ENCODE measurements at places on chromosomes 12 and 14.

GRCh38 chr14:58272588-58273372, 25.6 kb upstream of the ARID4A start:
- DNase-seq: no peak

DNA sequence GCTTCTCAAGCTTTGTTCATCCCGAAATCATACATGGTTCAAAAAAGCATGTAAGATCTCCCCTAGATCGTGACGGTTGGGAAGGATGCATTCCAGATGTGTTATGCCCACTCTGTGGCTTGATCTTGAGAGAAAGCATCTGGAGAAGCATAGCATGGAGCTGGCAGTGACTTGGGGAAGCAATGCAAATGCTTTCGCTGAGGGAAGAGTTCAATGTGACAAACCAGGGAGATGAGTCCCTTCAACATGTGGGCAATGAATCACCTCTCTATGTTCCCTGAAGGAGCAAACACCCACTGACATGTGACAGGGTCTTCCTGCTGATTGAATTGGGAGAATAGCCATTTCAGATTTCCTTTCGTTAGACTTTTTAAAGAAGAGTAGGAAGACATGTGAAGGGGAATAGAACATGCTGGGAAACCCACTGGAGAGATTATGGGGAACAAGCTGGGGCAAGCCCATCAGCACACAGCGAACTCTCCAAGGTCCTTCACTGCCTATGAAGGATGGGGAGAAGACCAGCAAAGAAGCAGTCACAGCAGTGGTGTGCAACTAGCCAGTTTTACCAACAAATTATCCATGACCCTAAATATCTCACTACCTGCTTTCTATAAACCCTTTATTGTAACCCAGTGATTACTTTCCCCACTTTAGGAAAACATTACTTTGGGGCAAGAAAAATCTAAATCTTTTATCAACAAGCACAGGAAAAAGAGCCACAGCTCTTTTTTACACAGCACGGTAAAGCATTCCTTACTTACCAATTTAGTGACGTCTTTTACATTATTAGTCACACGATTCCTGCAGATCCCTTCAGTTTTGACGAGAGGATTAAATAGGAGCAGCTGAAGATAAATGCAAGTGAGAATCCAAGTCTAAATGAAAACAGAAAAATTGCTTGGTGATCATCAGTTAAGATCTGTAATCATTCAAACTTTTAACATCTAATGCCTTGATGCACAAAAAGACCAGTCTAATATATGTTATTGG, 35.0 kb downstream of the KITLG start:
- no peak for DNase-seq

DNA sequence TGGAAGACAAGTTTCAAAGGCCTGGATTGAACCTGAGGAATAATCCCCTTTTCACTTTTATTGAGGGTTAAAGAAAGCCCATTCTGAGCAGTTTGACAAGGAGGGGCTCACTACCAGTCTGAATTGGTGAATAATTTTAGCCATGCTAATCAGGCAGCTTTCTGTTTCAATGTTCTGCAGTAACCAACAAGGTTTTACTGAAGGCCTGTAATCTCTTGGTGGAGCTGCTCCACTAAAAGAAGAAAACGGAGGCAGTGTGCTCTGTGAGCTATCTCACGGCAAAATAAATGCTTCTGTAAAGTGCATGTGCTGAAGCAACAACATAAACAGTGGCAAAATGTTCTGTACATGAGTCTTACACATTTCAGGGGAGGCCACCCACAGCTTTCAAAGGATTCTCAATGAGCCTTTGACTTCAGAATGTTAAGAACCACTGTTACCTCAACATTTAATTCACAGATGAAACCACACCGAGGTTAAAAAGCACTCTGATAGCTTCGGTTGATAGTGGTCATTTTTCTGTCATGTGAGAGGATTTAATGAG, 111.2 kb downstream of the LRIG3 start:
- DNase-seq: no peak

- DNase-seq: no peak
Measured at GRCh38 chr14:60815371-60815770, 80.8 kb downstream of the MNAT1 start.

- DNase-seq: peak; percentile 58
Measured at GRCh38 chr12:32051511-32052211, 55.0 kb upstream of the BICD1 start.

- DNase-seq: peak; percentile 86
Measured at GRCh38 chr14:67762051-67762450, 54.3 kb downstream of the ZFYVE26 start.

GRCh38 chr12:65756956-65757511, 67.2 kb upstream of the HMGA2 start:
- DNase-seq: no peak

DNA sequence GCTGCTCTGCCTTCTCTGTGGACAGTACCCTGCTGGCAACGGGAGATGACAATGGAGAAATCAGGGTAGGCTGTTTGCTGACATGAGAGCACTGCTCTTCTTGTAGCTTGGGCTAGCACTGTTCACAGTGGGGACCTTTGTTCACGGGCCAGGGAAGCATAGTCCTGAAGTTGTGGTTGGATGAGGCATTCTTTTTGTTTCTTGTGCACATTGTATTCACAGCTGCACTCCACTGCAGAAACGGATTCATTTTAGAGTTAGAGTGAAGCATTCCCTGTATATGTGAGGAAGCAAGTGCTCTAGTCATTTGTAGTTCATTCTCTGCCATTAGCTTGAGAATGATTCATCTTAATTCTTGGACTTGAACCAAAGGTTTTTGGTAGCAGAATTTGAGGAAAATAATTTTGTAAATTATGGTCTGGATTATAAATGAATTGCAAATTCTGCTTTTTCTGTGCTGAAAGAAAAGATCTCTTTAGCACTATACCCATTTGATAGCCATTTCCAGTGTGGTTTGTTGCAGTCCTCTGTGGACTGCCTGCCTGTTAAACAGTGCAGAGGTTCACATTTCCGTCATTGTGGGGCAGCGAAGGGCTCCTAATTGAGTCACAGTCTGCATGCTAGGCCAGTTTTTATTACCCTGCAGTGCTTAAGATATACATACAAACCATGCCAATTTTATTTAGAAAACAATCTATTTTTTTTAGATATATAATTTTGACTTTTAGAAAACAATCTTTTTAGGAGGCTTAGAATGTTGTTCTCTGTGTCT, 80.6 kb downstream of the APAF1 start:
- DNase-seq: peak; percentile 69

DNA sequence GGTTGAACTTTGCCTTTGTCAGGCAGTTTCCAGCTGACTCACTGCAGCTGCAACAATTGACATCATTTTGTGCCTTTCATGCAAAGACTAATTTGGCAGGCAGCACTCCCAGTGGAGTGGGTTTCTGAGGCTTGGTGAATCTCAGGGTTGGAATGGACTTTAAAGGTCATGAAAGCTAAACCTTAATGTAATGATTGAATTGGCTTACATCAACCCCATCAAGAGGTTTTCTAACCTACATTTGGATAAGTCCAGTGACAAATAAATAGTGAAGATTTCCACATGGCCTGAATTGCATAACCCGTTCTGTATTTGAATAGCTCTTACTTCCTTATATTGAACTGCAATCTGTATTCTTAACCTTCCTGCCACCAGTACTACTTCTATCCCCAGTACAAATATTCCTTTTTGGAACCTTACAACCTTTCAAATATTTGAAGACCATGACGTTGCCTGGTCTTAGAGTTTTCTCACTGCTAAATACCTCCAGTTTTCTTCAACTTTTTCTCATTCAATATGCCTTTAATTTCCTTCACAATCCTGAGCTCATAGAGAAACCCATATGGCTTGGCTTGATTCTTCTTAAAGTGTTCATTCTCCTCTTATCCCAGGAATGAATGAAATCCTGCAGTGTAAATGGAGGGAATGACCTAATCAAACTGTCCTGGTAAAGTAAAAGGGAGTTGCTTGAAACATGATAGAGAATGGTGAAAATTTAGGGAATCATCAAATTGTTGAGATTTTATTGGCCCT, 168.1 kb upstream of the NOVA1 start:
- peak; percentile 6 for DNase-seq

- peak; percentile 19 for DNase-seq
Measured at GRCh38 chr12:1691123-1692007, 495 bp downstream of the ADIPOR2 start.

DNA sequence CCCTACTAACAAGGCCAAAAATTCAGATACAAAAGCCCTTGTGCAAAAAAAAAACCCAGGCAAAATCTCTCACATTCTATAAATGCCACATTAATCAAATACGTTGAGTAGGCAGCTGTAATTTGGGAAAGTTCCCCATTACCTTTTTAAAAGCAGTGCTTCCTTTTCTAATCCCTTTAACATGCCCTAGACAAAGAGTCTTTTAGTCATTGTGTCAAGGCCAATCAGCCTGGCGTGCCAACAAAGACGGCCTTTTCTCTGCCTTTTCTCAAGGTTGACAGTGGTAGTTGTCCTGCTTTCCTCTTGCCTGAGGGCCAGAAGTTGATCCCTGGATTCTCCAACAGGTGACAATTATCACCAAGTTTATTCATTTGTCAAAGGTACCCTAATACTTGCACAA, 62.5 kb upstream of the METAP2 start:
- DNase-seq: peak; percentile 55

GRCh38 chr12:6630736-6631135, 5.0 kb downstream of the LPAR5 start:
- DNase-seq: no peak

GRCh38 chr12:32298917-32299316, 100.4 kb upstream of the FGD4 start:
- DNase-seq: no peak

DNA sequence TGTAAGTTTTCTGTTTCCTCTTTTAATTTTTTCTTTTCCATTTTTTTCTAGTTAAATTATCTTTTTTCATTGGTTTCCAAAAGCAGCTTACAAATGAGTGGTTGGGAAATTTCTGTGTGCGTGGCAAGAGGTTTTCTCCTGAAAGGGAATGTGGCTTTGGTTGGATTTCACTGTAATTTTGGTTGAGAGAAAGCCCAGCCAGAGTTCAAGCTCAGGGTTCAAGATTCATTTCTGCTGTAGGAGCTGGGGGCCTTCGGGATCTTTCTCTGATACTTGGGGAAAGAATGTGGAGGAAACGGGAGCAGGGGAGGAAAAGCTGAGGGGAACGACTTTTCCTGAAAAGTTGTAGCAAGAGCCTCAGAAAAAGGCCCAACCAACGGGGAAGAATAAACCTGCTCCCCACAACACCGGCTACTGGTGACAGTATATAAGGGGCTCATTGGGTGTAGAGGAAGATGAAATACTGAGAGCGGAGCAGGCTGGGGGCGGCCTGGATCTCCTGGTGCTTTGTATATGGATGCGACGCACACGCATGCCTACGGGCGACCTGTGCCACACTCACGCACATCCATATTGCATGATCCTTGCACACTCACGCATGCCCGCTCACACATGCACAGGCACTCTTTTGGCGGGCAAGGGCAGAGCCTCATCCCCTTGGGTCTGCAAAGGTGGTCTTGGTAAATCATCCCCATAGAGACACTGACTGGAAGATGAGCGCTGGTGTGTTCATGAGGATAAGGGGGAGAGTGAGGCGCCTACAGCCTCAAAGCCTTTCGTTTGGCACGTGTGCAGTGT, 1.9 kb downstream of the HOXC10 start:
- DNase-seq: no peak
